Cardiac fibroblast (primary cell): ENCODE measurements at places on chromosomes 1 and 21.

DNA sequence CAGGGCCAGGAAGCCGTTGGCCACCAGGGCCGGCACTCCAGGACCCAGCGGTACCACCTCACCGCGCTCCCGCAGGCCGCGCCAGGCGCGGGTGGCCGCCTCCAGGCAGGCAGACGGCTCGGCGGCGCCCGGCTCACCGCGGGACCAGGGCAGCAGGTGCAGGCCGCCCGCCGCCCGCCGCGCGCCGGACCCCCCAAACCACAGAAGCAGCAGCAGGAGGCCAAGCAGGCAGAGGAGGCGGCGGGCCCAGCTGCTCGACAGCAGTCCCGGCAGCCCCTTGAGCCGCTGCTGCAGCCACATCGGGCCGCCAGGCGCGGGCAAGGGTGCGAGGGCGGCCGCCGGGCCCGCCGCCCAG is 312 bp downstream of the KIAA2013 start:
- no peak for DNase-seq

GRCh38 chr1:160285506-160285905 is 573 bp upstream of the PEX19 start:
- no peak for DNase-seq

GRCh38 chr1:239765163-239765562 is 326.5 kb upstream of the FMN2 start:
- DNase-seq, result no peak

- no peak for DNase-seq
Measured at GRCh38 chr1:51941528-51941927, 49.0 kb downstream of the RAB3B start.

- no peak for DNase-seq
Measured at GRCh38 chr1:12091191-12091590, 28.1 kb downstream of the TNFRSF8 start.

DNA sequence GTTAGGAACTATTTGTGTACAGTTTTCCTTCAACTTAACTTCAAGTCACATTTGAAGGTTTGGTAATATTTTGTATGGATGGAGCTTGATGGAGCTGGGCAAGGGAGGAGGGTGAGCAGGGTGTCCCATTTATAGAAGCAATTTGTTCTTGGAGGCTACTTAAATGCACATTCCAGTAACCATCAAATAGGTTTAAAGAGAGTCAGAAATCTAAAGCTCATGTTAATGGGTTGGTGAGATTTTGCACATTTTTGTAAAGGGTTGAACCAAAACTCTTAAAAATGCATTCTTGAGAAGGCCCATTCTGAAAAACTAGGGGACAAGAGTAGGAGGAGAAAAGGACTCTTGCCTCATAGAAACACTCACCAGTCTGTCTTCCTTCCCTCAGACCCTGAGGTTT is 10.1 kb downstream of the FNDC5 start:
- DNase-seq, result no peak

- peak; percentile 89 for DNase-seq
Measured at GRCh38 chr1:202184750-202185460, 8.7 kb upstream of the LGR6 start.

DNA sequence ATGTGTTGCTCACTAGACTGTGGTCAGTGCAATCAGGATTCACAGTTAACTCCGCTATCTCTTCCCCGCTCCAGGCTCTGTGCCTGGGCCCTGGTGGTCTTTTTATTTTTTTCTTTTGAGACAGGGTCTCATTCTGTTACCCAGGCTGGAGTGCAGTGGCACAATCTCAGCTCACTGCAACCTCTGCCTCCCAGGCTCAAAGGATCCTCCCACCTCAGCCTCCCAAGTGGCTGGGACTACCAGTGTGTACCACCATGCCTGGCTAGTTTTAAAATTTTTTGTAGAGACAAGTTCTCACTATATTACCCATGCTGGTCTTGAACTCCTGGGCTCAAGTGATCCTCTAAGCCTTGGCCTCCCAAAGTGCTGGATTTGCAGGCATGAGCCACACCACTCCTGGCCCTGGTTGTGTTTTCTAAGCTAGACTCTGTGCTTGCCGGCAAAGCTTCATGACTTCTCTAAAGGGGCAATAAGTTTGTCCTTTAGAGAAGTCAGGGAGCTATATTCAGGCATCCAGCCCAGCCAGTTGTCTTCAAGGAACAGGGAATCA is 1.4 kb downstream of the RCSD1 start:
- DNase-seq, result no peak

DNA sequence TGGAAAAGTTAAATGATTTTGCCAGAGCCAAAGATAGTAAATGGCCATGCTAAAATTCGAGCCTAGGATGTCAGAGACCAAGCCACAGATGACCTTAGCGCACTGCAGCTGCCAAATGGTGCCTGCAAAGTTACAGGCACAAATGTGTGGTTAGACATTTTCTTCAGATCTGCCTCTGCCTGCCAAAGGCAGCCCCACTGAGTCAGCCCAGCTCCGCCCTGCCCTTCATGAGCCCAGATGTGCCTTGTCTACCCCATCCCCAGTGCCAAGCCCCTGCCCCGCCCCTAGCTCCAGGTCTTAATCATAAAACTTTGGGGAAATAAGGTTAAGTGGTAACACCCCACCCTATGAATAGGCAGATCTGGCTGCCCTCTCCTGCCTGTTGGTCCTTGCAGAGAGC is 105.9 kb downstream of the DTL start:
- no peak for DNase-seq

DNA sequence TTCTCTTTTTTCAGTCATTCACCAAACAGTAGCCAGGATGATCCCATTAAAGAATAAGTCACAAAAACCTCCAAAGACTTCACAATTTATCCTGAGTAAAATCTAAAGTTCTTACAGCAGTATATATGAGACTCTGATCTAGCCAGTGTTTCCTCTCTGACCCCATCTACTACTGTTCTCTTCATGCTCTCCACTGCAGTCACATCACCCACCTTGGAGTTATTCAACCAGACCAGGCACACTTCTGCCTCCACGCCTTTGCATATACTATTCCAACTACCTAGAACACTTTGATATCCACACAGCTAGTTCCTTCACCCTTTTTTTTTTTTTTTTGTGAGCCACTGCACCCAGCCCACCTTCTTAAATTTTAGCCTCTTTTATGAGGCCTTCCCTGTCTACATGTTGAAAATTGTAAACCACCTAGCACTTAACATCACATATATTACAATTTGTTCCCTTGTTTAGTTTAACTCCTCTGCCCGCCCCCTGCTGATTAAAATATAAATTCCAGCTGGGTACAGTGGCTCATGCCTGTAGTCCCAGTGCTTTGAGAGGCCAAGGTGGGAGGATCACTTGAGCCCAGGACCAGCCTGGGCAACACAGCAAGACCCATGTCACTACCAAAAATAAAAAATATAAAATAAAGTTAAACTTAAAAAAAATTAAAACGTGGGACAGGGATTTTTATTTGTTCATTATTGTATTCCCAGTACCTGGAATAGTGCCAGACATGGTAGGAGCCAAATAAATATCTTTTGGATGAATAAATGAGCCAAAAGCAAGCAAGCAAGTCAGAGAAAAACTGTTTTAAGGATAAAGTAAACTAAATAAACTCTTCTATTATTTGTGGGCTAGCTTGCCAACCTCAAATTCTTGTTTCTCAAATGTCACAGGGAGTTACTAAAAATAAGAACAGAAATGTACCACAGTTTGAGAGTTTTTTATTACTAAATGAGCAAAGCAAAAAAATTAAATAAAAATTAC is 35.2 kb upstream of the MUTYH start:
- DNase-seq, result no peak

- no peak for DNase-seq
Measured at GRCh38 chr1:159510229-159510541, 25.6 kb downstream of the OR10J5 start.

- DNase-seq, result no peak
Measured at GRCh38 chr21:40318371-40318770, 451.1 kb downstream of the PCP4 start.

DNA sequence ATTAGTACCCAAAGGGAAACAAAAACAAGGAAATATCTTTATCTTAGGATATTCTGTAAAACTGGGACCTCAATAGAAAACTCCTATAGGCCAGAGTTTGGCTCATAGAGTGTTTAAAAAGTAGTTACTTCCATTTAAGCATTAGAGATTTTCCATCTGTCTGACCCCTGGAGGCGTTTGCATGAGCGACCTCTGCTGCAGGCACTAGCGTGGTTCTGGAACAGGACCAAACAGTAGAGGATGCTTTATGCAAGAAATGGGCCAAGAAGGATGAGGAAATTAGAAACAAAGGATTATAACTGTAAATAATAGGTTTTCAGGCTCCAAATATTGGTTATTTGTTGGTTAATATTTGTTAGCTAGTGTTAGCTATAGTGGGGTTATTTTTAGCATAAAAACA is 5.7 kb downstream of the ZBTB40 start:
- DNase-seq, result peak; percentile 83

GRCh38 chr1:155931332-155932038 is 2.7 kb downstream of the KHDC4 start:
- DNase-seq, result no peak

DNA sequence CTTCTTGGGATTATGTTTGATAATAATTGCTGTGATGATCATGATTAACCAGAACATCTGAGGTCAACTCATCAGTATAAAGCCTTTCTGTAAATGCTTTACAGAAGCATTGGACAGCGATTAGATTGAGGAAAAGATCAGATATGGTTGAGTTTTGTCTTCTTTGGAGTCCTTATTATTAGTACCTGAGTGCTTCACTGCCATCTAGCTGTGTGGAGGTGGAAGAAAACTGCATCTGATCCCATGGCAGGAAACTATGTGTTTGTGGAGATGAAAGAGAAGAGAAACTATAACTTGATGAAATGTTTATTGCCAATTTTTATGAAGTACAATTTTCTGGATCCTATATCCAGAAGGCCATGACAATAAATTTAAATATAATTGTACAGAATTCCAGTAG is 11.4 kb downstream of the FLG2 start:
- DNase-seq, result peak; percentile 10

- no peak for DNase-seq
Measured at GRCh38 chr1:50252196-50252595, 143.5 kb downstream of the ELAVL4 start.

DNA sequence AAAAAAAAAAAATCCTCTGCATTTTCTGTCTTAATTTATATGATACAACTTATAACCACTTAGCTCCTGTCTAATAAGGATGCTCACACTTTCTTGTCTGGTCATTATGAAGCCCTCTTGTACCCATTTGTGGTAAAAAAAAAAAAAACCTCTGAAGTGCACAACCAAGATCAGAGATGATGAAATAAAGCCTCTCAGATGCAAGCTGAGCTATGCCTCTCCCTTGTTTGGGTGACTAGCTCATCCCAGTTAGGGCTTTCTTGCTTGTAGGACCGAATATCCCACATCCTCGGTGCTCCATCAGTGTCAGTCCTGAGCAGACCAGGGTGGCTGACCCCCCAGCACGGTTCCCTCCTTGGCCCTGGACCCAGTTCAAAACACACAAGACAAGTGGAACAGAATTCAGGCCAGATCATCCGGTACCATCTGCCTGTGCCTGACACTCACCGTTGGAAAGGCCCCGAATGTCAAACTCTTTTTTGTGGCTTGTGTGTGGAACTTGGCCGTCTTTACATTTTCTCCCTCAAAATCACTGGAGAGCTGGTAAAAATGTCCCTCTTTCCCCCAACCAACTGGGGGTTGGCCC is 6.3 kb upstream of the SELENON start:
- DNase-seq, result no peak

GRCh38 chr1:89942825-89943658 is 51.9 kb upstream of the ZNF326 start:
- peak; percentile 77 for DNase-seq

DNA sequence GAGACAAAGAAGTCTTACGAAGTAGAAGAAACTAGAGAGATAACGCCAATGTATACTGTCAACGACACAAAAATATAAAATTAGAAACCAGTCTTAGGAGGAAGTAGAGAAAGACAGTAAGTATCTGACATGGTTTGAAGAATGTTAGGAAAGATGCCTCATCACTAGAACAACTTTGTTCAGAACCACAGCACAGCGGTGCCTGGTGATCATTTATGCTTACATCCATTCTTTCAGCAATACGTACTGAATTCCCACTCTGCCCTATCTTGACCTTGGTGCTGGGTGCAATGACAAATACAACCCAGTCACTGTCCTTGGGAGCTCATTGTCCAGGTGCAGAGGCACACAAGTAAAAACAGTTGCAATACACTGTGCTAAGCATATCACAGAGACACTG is 104.4 kb downstream of the TM2D1 start:
- DNase-seq, result peak; percentile 9

DNA sequence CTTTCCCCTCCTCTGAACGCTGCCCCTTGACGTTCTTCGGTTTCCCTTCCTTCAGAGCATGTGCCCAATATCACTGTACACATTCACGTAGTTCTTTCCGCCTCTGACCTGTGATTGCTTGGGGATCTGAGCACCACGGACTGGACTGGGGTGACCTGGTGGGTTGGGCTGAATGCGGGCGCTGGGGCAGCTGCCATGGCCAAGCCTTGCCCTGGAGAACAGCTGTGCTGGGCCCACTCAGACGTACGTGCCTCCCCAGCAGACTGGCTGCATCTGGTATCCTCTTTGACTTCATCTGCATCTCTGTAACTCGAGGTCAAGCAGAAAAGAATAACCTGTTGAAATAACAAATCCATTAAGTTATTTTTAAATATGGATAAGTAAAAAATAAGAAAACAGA is 35.1 kb upstream of the DISC1 start:
- no peak for DNase-seq

GRCh38 chr1:5901150-5901549 is 91.1 kb downstream of the NPHP4 start:
- DNase-seq, result no peak

DNA sequence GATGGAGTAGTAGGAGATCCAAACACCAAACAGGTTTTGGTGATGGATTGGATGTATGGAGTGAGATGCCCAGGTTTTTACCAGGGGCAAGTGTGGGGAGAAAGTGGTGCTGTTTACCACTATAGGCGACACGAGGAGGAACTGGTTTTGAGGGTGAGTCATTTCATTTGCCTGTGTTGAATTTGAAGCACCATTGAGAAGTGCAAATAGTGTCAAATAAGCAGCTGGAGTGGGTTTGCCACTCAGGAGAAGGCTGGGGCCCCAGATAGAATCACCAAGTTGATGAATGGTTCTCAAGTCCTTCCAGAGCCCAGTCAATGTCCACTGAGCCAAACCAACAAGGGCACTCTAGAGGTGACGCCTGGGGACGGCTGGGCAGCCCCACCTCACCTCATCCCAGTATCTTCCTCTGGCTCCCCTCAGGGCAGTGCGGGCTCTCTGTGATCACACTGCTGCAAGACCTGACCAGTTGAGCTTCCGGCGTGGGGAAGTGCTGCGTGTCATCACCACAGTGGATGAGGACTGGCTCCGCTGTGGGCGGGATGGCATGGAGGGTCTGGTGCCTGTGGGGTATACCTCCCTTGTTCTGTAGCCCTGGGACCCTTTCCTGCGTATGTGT is 9.4 kb downstream of the RUSC1 start:
- DNase-seq, result no peak

DNA sequence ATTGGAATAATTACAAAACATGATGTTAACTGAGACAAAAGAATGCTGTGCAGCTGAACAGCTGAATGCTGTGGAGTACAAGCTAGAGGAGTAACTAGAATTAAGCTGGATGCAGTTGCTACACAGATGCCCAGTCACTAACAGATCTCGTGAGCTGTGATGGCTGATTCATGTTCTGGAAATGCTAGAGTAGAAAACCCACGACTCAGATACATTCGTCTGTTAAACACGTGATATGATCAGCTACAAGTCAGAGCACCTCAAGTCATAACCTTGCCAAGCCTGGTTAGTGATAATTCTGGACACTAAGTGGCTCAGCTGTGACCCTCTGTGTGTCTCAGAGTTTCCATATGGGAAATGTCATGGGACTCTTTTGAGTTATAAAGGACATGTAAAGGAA is 89.7 kb upstream of the ESRRG start:
- DNase-seq, result peak; percentile 6
